ENCODE measurements at places on chromosomes 6 and 20.
A peak's percentile ranks its signal among the peaks of the same experiment; 100 is the strongest.

GRCh38 chr6:37115236-37115895, 54.6 kb upstream of the PIM1 start:
- DNase-seq, result no peak

- DNase-seq, result no peak
Measured at GRCh38 chr6:42093582-42094329, 43.4 kb downstream of the TAF8 start.

- DNase-seq, result no peak
Measured at GRCh38 chr6:29232725-29233124, 62.0 kb downstream of the OR2J2 start.

DNA sequence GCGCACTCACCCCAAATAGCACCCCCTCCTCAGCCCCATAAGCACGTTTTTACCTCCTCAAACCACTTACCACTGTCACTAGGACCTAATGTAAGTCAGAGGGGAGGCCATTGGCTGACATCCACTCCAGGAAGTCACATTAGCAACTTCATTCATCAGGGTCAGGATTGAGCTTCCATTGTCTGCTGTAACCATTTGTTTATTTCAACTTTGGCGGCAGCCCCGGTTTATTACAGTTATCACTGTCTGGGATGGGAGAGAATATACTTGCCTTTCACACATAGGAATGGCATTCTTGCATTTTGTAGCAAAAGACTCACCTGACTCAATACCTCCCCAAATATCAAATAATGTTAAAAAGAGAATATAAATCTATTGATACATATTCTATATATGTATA, 38.3 kb downstream of the MAFB start:
- DNase-seq, result no peak

- no peak for DNase-seq
Measured at GRCh38 chr6:7882505-7883257, 27.9 kb downstream of the TXNDC5 start.

GRCh38 chr6:25066593-25066992, 130.8 kb upstream of the RIPOR2 start:
- DNase-seq, result no peak

DNA sequence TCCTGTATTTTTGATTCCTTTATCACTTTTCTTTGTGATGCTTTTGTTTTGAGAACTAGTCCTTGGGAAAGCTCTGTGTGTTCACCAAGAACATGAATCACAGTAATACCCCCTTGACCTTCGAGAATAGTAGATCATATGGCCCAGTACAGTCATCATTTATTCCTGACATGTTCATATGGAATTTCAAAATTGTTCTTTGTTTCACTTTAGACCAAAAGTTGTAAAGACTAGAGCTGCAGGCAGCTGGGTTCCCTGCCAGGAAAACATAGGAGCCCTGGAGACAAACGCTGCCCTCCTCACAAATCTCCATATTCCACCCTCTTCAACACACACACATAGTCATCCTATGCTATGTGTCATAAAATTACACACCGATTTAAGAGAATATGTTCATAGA, 621.2 kb upstream of the EYS start:
- DNase-seq, result no peak

DNA sequence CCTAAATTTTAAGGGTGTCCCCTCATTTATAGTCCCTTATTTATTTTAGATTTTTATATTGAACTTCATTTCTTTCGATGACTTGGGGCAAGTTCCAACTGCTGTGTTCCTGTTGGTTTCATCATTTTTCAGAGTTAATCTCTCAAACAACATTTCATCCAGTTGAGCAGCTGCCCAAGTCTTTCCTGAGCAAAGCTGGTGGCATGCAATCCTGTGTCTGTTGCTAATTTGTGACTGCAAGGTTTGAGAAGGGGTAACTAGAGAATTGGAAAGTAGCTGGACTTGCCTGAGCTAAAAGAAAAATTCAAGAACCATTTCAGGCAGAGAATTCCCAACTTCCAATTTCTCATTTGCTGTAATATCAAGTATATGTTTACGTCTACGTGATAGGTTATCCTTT, 881.5 kb upstream of the SLC35B3 start:
- no peak for DNase-seq

- no peak for DNase-seq
Measured at GRCh38 chr6:108690326-108691049, 129.8 kb downstream of the FOXO3 start.

DNA sequence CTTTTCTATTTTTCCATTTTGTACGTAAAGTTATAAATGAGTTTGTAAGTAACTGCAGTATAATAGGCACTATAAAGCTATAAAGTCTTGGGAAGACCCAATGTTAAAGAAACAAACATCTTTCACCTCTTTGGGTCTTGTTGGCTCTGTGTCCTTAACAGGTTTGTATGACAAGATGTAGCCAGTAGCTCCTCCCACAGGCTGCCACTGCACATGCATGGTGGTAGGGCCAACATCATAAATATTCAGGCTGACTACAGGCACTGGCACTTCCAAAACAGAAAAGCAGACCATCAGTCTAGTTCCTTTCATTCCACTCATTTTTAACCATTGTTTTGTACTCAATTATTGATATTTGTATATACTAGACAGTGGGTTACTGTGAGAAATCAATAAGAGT, 59.9 kb downstream of the COL12A1 start:
- DNase-seq, result no peak

DNA sequence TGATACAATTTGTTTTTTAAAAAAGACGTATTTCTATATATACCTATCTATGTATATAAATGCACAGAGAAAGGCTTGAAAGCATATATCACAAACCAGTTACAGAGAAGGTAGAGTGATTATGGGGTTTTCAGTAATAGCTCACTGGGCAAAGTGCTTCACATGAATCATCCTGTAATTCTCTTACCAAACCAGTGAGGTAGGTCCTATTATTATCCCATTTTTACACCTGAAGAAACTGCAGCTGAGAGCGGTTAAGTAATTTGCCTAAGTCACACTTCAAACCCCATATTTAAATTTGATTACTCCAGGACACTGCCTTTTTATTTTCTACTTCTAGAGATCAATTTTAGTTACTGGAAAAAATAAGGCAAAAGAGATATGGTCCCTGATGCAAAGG, 4.4 kb downstream of the GSS start:
- no peak for DNase-seq

GRCh38 chr20:19583532-19584175, 174.4 kb upstream of the RIN2 start:
- peak; percentile 48 for DNase-seq

GRCh38 chr6:21732731-21733130, 139.2 kb downstream of the SOX4 start:
- no peak for DNase-seq

DNA sequence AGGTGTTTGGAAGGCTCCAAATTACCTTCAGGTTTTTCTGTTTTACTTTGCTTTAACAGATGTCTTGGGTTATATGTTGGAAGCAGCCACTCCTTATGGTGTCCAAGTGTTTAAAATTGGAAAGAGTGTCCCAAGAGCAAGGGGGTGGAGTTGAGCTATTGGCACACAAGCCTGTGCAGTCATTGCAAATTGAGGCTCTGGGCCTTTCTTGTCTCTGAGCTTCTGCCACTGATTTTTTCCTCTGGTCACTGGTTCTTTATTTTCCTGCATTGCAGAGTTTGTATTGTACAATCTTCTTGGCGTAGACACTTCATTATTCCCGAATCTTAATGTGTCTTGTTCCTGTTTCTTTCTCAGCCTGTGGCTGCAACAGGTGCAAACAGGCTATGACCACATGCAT, 598.8 kb downstream of the RNF144B start:
- peak; percentile 23 for DNase-seq

- DNase-seq, result no peak
Measured at GRCh38 chr20:49297605-49298530, 20.0 kb upstream of the ZNFX1 start.

- DNase-seq, result no peak
Measured at GRCh38 chr20:9945408-9945807, 89.4 kb upstream of the ANKEF1 start.

DNA sequence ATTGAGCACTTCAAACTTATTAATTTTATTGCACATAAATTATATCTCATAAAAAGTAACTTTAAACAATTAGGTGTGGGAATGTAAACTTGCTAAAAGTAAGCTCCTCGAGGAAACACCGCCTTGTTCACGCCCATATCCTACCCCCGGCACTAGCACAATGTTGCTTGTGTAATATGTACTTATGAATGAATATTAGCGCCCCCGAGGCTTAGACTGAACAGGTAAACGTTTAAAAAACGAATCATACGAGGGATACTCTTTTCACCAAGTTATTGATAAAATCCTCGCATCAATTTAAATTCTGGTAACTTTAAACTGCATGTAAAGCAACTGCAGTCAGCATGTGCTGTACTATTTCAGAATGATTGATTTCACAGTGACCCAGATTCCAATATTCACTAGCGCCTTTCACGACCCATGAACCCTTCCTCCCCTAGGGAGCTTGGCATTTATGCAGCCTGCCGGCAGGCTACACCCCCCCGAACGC, 637 bp downstream of the TFB1M start:
- DNase-seq, result no peak

DNA sequence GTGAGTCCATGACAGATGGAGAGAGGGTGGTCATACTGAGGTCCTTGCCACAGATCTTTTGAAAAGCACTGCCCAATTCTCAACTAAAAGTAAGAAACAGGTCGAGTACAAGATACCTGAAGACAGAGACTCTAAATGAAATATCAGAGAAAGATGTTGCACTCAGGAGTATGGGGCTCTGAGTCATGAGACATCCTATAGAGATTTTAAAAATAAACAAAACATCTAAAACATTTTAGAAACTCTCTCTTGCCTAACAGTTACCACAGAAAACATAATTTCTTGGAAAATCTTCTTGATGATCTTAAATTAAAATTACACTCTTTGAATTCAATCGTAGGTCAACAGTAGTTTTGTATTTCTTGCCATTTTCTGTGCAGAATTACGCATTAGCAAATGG, 348.9 kb upstream of the MARCKS start:
- DNase-seq, result no peak

DNA sequence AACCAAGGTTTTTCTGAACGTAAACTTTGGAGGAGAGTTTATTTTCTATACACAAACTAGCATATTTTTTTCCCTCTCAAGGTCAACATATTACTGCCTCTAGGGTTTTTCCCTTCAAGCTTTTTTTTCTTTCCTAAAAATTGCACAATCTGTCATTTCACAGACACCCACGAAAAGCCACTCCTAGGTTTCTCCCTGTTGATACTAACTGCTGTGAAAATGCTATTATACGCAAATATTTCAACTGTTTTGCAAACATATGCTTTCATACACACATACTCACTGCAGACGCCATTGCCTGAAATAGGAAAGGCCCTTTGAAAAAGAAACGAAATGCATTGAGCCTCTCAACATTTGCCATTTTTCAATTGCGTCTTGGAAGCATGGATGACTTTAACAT, 333.0 kb downstream of the CD83 start:
- no peak for DNase-seq

DNA sequence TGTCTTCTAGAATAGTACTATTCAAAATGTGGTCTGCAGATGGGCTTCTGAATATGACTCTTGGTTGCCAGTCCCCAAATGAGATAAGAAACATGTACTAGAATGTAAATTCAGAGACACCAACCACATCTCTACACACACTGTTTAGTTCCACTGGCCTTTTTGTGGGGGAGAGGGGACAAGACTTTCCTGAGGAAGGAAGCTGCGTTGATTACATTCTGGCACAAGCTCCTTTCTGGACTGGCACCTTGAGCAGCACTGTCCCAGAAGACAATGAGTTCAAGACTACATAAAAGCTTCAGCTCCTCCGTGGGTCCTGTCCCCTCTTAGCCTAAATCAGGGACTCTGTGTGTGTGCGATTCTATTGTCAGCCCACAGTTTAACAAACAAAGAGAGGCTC, 6.9 kb upstream of the IYD start:
- no peak for DNase-seq

DNA sequence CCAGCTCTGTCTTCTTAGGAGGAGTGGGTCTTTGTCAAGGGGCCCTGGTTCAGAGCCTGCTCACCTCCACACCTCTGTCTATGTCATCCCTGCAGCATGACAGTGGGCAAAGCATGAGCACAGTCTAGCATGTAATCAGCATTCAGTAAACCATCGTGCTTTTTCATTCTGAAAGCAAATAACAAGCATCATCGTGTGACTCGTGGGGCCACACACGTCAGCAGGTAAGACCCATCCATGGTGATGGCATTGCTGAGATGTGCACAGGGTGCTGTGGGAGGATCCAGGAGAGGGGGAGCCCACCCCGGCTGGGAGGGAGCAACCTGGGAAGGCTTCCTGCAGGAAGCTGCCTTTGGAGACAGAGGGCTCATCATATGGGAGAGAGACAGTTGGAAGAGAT, 106.7 kb downstream of the TMEM242 start:
- no peak for DNase-seq

DNA sequence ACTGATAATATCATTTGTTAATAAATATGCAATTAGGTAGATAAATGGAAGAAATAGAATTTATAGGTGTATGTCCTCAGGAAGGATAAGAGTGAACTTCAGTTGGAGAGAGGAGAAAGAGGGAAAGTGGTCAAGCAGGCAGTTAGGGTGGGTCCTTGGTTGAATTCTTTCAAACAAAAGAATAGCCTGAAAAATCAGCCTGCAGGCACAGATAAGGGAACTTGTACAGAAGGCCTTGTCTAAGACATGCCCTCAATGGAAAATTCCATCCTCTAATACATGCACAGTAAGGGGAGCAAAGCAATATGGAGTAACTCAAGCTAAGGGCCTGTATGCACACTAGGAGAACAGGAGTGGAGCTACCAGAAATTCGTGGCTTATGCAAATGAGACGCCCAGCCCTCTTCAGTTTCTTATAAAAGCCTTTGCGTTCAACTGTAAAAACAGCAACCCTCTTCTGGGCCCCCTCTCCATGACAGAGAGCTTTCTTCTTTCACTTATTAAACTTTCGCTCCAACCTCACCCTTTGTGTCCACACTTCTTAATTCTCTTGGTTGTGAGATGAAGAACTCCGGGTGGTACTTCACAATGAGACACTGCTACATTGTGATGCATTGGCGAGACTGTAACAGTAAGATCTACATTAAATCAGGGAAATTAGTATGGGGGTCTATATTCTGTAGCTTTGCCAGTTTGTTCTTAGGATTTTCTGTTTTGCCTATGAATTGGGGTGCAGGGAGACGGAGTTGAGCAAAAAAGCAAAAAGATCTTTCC, 147.0 kb downstream of the HS3ST5 start:
- no peak for DNase-seq

GRCh38 chr6:53033764-53034163, 31.4 kb upstream of the FBXO9 start:
- no peak for DNase-seq

DNA sequence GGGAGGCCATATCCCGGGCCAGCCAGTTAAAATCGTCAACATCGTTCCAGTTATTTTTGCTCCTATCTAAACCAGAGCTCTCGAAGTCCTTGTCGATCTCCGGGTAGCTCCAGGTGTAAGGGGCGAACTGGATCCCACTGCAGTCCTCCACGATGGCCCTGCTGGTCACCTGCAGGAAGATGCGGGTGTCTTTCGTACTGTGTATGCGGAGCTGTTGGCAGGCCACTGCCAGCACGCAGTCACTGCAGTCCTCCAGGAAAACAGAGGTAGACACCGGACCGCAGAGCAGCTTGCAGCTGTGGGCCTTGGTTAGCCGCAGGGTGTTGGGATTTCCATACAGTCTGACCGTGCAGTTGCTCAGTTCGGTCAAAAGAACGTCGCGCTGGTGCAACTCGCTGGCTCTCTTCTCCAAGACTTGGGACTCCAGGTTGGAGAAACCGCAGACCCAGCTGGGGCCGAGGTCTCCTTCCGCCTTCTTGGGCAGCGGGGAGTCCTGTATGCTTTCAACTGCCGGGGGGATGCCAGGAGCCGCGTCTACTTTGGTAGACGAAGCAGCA, 742 bp downstream of the TBCC start:
- no peak for DNase-seq

GRCh38 chr6:13913226-13914001, 11.3 kb upstream of the RNF182 start:
- DNase-seq, result peak; percentile 84

GRCh38 chr6:128409003-128409402, 111.4 kb downstream of the PTPRK start:
- DNase-seq, result no peak
